Stimulated activated CD4-positive, alpha-beta T cell treated with anti-CD3 and anti-CD28 coated beads, TNF-alpha, amount 100 ng/mL, for 48 hours (primary cell): ENCODE measurements at places on chromosomes 4 and X.

GRCh38 chr4:121270389-121270788 is 106.3 kb upstream of the TNIP3 start:
- no peak for DNase-seq

- no peak for DNase-seq
These were observed 12.9 kb downstream of the YTHDC1 start for GRCh38 chr4:68337004-68337403.

DNA sequence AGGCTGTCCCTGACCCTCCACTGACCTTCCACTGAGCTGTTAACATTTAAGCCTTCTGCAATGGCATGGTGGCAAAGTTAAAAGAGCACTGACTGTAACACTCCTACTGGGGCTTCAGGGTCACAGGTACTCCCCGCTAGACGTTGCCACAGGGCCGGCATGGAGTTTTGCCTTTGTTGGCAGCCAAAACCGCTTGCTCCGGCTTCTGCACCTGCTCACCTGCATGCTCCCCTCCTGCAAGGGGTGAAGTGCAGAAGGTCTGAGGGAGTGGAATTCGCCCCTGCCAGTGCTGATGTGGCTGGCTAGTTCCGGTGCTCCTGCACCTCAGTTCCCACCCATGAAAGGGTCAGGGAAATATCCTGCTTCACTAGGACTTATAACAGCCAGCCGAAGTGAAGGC is 571.4 kb downstream of the RAPGEF2 start:
- DNase-seq = no peak

- DNase-seq = no peak
These were observed 26.9 kb upstream of the BMP3 start for GRCh38 chr4:81003597-81004111.

GRCh38 chr4:83503974-83504373 is 19.1 kb upstream of the ABRAXAS1 start:
- DNase-seq = no peak

GRCh38 chrX:136667446-136668168 is 19.6 kb downstream of the CD40LG start:
- DNase-seq = no peak
